CD4-positive, alpha-beta T cell treated with Interleukin-4 for 1 hour (primary cell): ENCODE measurements at places on chromosomes 5 and 9.
A peak's percentile ranks its signal among the peaks of the same experiment; 100 is the strongest.

- DNase-seq, result no peak
Observed at GRCh38 chr5:132901036-132901435, 27.6 kb downstream of the LEAP2 start.

DNA sequence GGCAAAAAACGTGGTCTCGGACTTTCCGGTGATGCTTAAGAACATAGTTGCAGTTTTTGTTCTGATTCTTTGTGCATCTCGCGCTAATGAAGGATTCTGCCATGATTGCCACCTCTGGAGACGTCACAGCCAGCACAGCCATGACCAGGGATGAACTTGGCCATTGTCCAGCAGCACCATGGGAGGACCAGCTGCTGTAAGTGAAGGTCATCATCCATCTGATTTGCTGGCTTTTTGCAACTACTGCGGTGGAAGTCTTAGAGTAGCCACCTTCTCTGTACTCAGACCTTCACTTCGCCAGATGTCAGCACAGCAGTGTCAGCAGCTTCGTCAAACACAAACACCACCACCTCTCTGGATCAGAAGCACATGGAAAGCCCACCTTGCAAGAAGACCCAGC is 45.7 kb downstream of the NSUN2 start:
- DNase-seq, result no peak

GRCh38 chr5:157624144-157624543 is 28.1 kb downstream of the SOX30 start:
- DNase-seq, result no peak

DNA sequence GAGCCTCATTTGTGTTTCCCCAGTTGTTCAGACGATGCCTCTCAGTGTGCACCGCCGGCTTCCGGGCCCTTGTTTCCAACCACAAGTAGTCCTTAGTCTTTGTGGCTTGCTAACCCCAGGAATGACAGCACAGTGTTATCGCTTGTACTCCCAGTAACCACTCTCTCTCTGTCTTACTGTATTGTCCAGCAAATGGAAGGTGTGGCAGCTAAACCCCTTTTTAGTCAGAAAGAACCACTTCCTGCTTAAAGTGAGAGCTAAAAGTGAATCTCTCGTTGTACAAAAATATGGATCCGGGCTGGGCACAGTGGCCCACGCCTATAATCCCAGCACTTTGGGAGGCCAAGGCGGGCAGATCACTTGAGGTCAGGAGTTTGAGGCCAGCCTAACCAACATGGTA is 61.3 kb downstream of the ENC1 start:
- peak; percentile 37 for DNase-seq

DNA sequence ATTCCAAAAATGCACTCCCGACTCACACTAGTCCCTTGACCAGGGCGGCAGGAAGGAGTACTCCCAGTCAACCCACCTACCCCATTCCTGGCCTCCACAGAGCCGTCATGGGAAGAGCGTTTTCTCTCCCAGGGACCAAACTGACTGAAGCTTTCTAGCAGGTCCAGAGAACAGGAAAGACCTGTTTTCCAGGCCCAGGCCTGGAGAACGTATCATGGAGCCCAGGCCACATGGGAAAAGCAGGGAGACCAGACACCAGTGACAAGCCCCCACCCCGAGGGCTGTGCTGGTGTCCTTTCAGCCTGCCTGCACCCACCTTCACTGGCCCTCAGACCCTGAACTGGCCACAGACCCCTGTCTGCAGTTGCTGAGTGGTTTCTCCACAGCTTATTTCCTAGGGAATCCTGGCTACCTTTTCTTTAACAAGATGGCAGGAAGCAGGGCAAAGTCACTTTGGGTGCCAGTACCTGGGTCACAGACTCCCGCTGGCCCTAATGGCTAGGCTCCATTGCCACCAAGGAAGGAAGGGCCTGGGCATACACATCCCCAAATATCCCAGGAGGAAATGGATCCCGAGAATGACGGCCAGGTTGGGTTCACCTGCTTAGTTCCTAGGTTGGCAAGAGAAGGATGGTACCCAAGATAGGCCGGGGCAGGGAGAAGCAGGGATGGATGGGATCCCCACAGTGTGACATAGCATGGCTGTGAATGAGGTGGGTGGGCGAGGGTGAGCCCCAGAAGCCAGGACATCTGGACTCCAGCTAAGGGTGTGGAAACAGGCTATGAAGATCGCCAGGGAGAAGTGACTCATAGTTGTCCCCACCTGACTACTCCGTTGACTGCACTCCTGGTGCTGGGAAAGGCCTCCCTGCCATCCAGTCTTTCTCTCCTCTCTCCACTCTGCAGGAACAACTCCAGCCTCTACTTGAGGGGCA is 12.2 kb downstream of the CCNI2 start:
- no peak for DNase-seq

- no peak for DNase-seq
Observed at GRCh38 chr9:89122949-89123348, 55.7 kb downstream of the SHC3 start.

DNA sequence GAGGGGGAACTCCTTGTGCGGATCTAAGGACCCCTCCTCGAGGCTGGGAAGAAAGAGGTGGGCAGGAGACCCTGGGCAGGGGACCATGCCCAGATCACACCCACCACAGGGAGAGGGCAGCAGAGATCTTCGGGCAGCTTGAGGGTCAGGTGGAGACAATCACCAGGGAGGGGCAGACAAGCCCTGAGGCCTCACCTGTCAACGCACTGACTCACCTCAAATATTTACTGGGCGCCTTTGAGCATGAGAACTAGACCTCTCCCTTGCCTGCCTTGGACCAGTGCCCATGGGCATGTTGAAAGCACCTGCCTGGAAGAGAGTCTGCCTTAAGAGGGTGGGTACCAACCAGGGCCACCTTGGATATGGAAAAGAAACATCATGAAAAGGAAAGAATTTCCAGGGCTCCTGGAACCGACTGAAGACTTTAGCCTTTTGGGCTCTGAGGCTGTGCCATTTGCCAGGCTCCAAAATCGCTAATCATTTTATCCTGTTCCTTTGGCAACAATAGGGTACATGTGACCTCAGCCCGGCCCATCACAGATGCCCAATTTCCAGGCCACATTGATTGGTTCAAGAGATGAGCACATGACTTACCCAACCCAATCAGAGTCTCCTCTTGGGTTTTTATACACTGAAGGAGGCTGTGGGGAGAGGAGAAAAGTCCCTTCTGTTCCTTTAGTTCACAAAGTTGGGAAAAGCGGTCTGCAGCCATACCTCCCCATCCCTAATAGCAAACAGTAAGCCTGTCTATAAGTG is 10.4 kb upstream of the SPINK4 start:
- DNase-seq, result no peak

- DNase-seq, result no peak
Observed at GRCh38 chr5:149500922-149501582, 50.2 kb downstream of the CSNK1A1 start.

DNA sequence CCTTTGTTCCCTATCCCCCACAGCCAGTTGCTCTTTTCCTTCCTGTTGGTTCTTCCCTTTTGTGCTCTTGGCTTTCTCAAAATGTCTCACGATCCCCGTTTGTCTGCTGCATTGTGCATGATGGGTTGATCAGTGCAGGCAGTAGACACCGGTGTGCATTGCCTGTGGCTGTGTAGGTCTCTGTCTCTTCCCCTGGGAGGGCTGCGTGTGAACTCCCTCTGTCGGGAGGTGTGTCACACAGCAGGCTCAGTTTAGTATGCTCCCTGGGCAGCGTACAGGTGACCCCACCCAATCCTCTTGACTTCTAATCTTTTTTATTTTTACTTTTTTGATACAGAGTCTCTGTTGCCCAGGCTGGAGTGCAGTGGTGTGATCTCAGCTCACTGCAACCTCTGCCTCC is 265.3 kb downstream of the FSTL4 start:
- DNase-seq, result no peak

DNA sequence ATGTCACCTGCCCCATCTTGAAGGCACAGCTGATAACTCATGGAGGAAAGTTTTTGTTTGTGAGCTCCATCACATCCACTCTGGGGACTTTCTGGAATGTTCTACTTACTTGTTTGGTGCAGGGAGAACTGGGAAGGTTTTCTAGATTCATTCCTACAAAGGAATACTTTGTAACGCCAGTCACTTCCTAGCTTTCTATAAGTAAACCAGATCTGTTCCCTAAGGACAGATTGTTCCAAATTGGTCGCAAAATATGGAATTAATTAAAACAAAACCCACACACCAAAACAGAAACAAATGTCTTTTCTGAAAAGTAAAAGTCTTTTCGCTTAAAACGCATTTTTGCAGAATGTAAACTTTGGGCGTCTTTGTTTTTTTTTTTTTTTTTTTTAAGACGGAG is 167.6 kb downstream of the PDZD2 start:
- no peak for DNase-seq

GRCh38 chr5:24497145-24497544 is 147.6 kb downstream of the CDH10 start:
- no peak for DNase-seq

- peak; percentile 25 for DNase-seq
Observed at GRCh38 chr9:136671646-136672430, 9.1 kb downstream of the EGFL7 start.

DNA sequence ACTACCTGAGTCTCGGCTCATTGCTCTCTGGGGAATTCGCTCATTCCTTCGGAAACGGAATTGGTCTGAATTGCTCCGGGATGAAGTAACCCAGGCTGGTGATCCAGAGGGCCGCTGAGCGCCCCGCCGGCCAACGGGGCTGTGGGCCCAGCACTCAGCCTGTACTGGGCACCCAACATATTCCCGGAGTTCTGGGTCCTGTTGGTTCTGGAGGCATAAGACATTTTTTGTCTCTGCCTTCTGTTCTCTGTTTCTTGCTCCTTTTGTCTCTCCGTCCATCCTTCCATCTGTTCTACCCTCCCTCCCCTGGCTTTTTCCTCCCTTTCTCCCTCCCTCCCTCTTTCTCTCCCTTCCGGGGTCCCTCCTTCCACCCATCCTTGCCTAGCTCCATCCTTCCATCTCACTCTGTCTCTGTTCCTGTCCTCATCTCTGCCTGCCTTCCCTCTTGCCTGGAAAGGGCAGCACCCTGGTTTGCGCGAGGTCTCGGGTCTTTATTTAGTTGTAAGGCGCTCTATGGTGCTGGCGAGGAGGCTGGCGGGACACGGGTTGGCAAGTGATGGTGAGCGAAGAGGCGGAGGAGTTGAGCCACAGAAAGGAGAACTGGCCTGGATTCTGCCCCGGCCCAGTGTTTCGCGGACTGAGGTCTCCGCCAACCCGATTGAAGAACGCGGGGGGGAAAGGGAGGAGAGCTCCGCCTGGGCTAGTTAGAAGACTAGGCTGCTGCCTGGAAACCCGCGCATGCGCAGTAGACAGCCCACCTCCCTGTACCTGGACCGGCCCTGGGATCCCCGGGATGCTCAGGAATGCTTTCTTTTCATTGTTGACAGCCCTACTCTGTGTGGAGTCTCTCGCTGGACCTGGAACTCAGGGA is 1468.0 kb downstream of the FOXD4L5 start:
- peak; percentile 70 for DNase-seq

- DNase-seq, result no peak
Observed at GRCh38 chr5:1959231-1959630, 76.5 kb upstream of the IRX4 start.

DNA sequence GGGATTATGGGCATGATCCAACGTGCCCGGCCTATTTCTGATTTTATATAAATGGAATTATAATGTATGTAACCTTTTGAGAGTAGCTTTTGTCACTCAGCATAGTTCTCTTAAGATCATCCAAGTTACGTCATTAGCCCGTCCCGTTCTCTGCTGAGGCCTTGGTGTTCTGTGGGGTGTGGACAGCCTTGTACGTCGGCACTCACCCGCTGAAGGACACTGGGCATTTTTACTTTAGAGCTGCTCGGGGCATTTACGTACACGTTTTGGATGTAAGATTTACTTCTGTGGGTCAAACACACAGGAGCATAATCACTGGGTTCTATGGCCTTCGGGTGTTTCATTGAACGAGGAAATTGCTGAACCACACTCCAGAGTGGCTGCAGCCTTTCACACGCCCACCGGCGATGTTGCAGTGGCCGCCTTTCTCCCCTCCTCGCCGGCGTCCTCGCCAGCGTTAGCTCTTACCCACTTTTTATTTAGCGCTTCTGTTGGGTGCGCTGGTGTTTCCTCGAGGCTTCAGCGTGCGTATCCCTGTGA is 101.8 kb downstream of the EHMT1 start:
- DNase-seq, result no peak
